ENCODE measurements at places on chromosomes 7 and 10. TPM values are rescaled to one million over a fixed set of nuclear protein-coding genes. Genes with fewer than 3 reads are reported as not detected.

DNA sequence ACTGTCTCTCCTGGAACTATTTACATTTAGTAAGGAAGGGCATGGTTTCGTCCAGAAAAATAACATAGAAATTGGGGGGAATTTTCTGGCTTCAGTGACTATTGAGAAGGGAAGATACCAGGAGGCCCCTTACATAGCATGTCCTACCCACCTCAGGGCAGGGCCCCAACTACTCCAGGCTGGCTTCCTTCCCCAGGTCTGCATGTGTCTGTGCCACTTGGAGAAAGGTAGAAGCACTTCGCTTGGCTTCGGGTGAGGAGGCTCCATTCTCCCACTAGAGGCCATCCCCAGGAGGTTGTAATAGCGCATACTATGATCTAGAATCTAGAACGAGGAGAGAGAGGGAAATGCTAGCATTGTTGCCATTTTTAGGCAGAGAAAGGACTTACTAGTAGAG is 14.7 kb downstream of the LRGUK start:
- no peak overlapping the region for H3K4me3 ChIP-seq
- peaks cover 2% of the 10 kb centered on the region for H3K4me1 ChIP-seq
- DNase-seq, result no peak

DNA sequence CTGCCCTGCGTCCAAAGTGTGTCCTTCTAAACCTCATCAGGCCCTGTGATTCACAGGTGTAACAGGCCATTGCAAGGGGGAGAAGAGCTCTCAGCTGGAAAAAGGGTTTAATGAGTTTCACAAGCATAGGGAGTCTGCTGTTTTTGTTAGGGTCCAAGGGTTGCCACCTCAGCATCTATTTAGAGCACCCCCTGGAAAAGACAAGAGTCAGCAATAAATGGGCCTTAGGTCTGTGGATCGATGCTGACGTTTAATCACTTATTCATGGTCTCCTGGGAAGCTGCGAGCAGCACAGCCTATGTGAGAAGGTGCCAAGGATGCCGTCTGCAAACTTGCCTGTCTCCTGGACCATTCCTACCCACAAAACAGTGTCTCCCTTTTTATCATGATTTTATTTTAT is 78.4 kb upstream of the BAIAP2L1 start:
- no peaks in the 10 kb centered on the region for H3K4me1 ChIP-seq
- no peak overlapping the region for H3K27ac ChIP-seq
- H3K4me3 ChIP-seq, result no peak overlapping the region
- no peaks in the 10 kb centered on the region for H3K27me3 ChIP-seq
- H3K36me3 ChIP-seq, result no peaks in the 10 kb centered on the region

Gene MAGI2
- 0.09 TPM for total RNA-seq

Gene PITX3
- not detected for total RNA-seq

Gene POLR2J2
- total RNA-seq, result 15.7 TPM

GRCh38 chr10:131842351-131843088 is 58.3 kb upstream of the PPP2R2D start:
- no peaks in the 10 kb centered on the region for H3K36me3 ChIP-seq
- H3K27me3 ChIP-seq, result no peaks in the 10 kb centered on the region
- H3K4me1 ChIP-seq, result no peaks in the 10 kb centered on the region
- no peak overlapping the region for H3K4me3 ChIP-seq

- peak; percentile 58 for DNase-seq
- no peak overlapping the region for H3K27ac ChIP-seq
- H3K27me3 ChIP-seq, result peaks cover 33% of the 10 kb centered on the region
- peaks cover 24% of the 10 kb centered on the region for H3K4me1 ChIP-seq
- no peaks in the 10 kb centered on the region for H3K36me3 ChIP-seq
These were observed 60.4 kb downstream of the NEURL1 start for GRCh38 chr10:103553743-103554487.

- H3K36me3 ChIP-seq, result no peaks in the 10 kb centered on the region
- no peak overlapping the region for H3K27ac ChIP-seq
- H3K4me3 ChIP-seq, result no peak overlapping the region
- no peaks in the 10 kb centered on the region for H3K4me1 ChIP-seq
- no peaks in the 10 kb centered on the region for H3K27me3 ChIP-seq
These were observed 314.9 kb downstream of the LRMDA start for GRCh38 chr10:75746356-75746755.

Measured in activated CD8-positive, alpha-beta memory T cell treated with anti-CD3 and anti-CD28 coated beads, Interleukin-2, amount 10 ng/mL, durations not matched to agents 7 days and 5 days (primary cell).